ENCODE measurements at places on chromosomes 3 and 15.

GRCh38 chr3:169430707-169431404, 232.7 kb downstream of the MECOM start:
- no peak for DNase-seq

- no peak for DNase-seq
Observed at GRCh38 chr3:194300936-194301335, 50.2 kb downstream of the CPN2 start.

DNA sequence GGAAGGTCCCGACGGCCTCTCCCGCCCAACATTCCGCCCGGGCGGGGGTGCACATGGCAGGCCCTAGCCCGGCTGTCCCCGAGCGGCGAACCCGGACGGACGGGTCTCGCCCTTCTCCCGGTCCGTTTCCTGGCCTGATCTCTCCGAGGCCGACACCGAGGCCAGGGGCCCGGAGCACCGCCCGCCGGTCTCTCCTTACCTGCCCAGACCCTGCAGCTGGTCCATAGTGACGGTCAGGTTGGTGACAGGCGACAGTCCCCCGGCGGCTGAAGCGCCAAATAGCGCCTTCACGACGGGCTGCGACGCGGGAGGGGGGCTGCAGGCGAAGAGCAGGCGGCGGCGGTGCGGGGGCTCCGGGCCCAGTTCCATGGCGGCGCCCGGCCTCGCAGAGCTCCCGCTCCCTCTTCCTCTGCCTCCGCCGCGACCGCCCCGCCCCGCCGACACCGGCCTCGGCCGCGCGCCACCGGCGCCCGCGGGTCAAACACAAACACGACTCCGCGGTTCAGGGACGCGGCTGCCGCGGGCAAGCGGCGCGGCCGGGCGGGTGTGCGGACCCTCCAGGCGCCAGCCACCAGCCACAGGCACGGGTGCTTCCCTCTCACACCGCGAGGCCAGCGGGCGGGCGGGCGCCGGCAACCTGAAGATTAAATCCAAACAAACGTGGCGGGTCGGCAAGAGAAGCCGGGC, 495 bp downstream of the CDC25A start:
- no peak for DNase-seq

- no peak for DNase-seq
Observed at GRCh38 chr15:41935566-41936020, 36.8 kb downstream of the EHD4 start.

- DNase-seq: no peak
Observed at GRCh38 chr15:88049506-88049905, 207.0 kb downstream of the NTRK3 start.

DNA sequence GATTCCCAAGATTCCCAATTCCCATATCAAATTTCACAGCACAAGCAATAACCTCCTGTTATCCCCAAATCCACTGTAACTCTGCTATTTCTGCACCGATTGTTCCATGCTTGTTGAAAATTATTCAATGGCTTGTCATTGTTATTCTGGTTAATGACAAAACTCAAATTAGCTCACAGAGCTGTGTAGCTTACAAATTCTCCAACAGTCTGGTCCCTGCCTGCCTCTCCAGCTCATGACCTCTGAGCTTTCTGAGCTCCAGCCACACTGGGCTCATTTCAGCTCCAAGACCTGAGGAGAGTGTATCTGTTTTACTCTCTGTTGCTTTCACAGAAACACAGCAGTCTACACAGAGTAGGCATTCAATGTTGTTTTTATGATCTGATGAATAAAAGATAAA, 3.3 kb downstream of the DPPA2 start:
- DNase-seq: no peak

DNA sequence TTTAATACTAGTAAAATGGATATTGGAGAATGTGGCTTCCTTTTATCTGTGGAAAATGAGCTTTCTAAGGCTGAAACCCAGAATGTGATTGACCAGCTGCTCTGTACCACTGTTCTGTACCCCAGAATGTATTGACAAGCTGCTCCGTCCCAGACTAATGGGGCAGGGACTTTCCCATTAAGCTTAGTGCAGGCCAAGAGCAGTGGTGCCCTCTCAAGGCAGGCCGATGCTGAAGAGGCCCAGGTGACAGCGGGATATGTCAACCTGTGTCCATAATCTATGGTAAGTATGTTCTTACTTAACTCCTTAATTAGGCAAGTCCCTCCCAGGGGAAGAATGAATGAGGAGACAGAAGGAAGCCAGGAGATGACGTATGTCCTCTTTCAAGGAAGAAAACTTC, 31.1 kb downstream of the SGO1 start:
- DNase-seq: no peak

DNA sequence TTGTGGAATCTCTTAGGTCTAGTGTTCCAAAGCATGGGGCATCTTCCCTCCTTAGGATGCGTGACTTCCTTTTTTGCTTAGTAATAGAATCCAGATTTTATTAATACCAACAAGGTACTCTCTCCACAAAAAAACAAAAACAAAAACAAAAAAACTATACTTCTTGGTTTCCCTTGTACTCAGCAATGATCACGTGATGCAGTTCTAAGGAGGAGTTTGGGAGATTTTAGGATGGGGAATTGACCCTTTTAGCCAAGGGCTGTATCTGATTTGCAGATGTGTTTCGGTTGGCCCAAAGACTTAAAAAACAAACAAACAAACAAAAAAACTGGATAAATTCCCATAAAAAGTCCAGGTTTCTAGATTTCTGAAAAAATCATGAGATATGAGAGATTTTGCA, 12.6 kb upstream of the TMEM108 start:
- DNase-seq: no peak

- DNase-seq: no peak
Observed at GRCh38 chr15:67091980-67092677, 26.7 kb downstream of the SMAD3 start.

GRCh38 chr3:169759256-169759655, 5.6 kb downstream of the TERC start:
- DNase-seq: no peak

GRCh38 chr15:58016581-58017175, 48.8 kb downstream of the ALDH1A2 start:
- DNase-seq: no peak
